ENCODE measurements at places on chromosomes 2 and 18.

DNA sequence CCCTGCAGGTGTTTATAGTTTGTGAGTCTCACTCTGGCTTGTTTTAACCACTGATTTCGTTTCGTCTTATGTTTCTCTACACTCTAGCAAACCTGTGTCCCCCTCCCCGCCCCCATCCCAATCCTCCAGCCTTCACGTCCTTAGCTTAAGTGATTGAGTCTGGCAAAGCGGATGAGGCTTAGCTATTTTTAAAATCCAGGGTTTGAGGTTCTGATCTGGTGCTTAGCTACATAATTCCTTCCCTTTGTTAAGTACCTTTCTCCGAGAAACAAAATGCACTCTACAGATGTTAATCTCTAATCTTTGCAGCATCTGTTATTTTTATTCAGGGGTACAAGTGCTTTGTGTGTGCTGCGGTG is 7.8 kb downstream of the AGAP1 start:
- no peak for DNase-seq

- DNase-seq = no peak
Measured at GRCh38 chr2:169361706-169362117, 622 bp downstream of the LRP2 start.

GRCh38 chr2:8545695-8546611 is 135.9 kb upstream of the ID2 start:
- DNase-seq = no peak

GRCh38 chr2:108297436-108298141 is 8.9 kb downstream of the SULT1C2 start:
- DNase-seq = no peak

GRCh38 chr2:191533693-191534180 is 144.2 kb upstream of the NABP1 start:
- peak; percentile 33 for DNase-seq

DNA sequence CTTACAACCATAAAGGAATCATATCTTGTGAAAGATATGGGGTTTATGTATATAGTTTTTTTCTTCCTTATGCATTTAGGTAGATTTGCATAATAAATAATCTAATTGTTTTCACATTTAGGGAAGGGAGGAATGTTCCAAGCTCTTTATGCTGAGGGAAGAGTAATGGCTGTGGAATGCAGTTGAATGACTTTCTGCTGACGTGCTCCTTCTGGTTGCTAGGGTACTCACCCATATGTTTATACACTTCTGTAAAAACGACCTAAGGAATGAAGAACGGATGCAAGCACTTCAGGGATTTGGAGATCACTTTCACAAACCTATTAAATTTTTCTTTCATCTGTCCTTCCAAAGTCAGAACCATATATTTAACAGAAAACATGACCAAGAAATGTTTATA is 29.2 kb upstream of the PPP4R1 start:
- DNase-seq = no peak
